Stimulated activated CD4-positive, alpha-beta T cell treated with anti-CD3 and anti-CD28 coated beads, Interleukin-1b, Interleukin-23, amount 100 ng/mL, for 4 hours (primary cell): ENCODE measurements at places on chromosomes 5 and 9.

- no peak for DNase-seq
Measured at GRCh38 chr5:32526810-32527209, 58.5 kb upstream of the SUB1 start.

DNA sequence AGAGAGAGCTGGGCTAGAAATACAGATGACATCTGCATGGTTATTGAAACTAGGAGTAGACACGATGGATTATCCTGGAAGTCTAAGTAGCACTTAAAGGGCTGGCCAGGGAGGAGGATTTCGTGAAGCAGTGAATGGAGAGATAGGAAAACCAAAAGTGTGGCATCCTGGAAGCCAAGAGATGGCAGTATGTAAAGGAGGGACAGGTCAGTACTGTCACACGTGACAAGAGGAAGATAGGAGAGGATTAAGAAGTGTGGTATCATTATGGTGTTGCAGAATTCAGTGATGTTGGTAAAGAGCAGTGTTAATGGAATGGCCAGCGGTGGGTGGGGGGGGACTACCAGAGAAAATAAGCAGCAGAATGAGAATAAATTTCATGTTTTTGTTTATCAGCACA is 11.7 kb downstream of the RAD23B start:
- DNase-seq: no peak

DNA sequence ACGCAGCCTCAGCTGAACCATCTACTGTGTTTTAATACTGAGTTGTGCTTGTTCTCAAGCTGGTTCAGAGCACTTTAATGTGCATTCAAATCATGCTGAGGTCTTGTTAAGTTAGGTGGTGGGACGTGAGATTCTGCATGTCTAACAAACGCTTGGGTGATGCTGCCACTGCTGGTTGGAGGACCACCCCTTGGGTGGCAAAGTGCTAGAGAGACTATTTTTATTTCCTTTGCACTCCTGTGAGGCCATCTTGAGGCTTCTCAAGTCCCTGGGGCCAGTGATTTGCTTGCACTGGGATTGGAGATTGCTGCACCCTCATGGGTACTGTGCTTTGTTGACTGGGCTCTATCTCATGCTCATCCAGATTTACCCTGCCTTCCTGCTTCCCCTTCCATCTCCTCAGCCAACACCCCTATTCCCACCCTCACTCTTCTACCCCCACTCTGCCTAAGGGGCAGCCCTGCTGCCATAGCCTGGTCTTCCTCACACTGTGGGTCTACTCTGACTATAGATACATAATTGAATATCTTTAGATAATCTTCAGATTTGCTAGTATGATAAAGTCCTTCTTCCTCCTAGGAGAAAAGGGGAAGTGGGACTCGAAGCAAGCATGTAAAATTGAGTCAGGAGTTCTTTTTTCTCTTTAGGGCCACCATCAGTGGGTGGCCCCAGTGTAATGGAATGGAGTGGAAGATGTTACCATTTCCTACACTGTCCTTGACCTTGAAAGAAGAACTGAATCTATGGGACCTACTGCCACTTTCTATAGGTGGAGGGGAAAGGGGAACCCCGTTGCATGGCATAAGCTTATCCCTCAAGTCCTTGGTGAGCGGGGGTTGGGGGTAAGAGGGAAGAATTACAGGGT is 45.1 kb upstream of the SUB1 start:
- no peak for DNase-seq

DNA sequence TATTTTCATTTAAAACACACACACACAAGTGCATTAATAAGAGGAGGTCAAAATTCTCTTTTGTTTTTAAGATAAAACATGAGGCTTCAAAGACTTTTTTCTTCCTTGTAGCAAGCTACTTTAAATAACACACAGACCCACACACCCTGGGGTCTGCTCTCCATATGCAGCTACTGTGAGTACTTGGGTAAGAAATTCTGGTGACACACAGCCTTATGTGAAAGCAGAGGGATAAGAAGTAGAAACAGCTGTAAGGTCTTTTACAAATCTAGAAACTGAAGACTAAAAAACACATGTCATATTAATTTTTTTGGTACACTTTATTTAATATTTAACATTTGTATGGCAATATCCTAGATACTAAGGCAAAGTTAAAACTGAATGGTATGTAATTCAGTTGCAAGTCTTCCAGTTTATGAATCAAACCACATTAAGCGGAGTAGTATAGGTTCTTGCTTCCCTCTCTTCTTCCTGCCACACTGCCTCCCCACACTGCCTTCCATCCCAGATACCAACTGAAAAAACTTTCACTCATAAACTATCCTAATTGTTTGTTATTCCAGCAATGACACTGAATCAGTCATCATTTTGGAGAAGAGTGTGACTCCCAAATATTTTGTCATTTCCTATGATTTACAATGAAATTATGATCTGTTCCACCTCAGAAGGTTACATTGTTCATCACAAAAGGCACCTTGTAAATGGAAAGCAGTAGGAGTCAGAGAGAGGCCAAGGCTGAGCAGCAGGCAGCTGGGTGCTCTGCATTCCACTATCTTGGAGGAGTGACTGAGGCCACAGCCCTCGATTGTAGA is 92.0 kb downstream of the PLCXD3 start:
- no peak for DNase-seq

- no peak for DNase-seq
Measured at GRCh38 chr5:135242021-135242865, 156.8 kb downstream of the MACROH2A1 start.

- DNase-seq: no peak
Measured at GRCh38 chr5:68292316-68292715, 76.8 kb downstream of the PIK3R1 start.

DNA sequence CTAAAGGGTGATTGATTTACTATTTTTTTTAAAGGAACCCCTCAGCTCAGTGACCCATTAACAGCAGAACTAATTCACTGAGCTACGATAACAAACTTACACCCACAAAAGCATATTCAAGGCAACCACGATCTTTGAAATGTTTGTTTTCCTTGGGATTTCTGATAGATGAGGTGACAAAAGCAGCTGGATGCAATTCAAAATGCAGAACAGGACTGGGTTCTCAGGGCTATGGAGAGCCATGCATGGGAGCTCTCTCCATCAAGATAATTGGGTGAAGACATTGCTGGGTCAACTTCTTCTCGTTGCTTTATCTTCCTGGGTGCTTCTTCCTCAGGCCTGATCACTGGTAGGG is 60.1 kb downstream of the PAPPA start:
- DNase-seq: no peak

DNA sequence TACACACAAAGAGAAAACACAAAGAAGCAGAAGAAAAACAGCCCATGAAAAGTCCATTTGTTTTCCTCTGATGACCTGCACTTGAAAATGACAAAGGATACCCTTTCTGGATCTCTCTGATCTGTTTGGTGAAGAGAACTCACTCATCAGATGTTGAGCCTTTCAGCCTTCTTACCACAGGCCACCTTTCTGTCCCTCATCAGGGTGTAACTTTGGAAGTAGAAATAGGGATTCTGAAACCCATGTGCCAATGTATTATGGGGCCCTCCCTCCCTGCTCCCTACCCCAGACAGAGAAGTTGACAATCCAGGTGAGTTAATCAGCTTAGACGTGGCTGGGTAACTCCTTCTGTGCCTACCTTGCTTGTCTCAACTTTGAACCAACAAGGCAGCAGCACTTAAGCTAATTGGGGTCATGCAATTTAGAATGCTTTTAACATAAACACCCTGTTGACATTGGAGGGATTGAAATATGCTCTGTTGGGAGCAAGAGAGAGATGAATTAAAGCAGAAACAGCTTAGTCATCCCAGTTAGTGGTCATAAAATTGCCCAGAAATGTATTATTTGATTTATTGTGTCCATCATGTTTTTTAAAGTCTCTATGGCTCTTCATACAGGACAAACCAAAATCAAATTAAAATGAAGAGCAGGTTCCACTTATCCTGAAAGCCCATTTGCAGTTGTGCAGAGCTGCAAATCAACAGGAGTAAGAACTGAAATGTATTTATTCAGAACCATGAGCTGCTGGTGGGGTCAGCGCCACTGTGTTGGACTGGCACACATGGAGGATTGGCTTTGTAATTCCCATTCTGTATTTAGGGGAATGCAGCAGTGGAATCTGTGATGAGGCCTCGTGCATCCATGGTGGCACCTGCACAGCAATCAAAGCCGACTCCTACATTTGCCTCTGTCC is 132.0 kb downstream of the LIFR start:
- DNase-seq: no peak

- no peak for DNase-seq
Measured at GRCh38 chr9:130219661-130220096, 45.9 kb upstream of the HMCN2 start.

DNA sequence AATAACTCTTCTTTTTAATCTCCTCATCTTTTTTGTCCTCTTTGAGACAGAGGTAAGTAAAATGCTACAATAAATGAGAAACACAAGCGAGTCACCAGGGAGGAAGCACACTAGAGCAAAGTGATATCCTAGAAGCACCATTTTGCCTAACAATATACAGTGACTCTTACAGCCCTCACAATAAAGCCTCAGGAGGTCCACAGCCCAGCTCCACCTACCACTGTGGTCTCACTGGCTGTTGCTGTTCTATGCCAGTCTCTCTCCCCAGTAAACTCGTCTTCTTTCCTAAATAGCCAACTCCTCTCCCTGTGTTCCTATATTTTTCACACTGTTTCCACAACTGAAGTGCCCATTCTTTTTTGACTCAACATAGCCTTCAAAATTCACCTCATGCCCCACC is 44.3 kb downstream of the TNFSF15 start:
- no peak for DNase-seq

GRCh38 chr9:115594557-115594956 is 476.6 kb upstream of the TNC start:
- no peak for DNase-seq

- no peak for DNase-seq
Measured at GRCh38 chr5:152332716-152333460, 72.2 kb downstream of the NMUR2 start.

GRCh38 chr5:94830520-94830919 is 212.1 kb downstream of the SLF1 start:
- no peak for DNase-seq

DNA sequence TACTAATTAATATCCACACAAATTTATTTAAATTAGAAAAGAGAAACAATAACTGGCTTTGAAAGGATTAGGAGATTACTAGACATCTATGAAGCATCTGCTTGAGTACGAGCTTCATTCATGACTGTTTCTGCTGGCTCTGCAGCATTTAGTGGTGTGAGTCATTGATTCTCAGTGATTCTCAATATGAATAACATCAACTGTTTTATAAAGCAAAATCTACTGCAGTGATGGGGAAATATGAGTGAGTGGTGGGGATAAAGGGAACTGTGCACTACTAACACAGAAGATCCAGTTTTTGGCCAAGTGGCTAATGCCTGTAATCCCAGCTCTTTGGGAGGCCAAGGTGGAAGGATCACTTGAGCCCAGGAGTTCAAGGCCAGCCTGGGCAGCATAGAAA is 8.4 kb downstream of the FNBP1 start:
- no peak for DNase-seq

DNA sequence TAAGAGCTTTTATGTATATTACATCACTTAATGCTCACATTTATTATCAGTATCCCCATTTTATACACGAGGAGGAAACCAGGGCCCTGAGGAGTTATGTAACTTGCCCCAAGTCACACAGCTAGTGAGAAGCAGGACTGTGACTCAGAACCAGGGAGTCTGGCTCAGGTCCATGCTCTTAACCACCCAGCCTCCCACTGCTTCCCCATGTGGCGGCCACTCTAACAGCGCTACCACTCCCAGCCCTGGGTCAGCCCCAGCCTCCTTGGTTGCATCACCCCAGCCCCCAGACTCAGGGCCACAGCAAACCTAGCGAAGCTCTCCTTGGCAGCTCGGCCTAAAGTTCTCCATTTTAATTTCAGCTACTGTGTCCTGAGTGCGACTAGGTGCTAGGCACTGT is 159.1 kb downstream of the PAX5 start:
- no peak for DNase-seq

DNA sequence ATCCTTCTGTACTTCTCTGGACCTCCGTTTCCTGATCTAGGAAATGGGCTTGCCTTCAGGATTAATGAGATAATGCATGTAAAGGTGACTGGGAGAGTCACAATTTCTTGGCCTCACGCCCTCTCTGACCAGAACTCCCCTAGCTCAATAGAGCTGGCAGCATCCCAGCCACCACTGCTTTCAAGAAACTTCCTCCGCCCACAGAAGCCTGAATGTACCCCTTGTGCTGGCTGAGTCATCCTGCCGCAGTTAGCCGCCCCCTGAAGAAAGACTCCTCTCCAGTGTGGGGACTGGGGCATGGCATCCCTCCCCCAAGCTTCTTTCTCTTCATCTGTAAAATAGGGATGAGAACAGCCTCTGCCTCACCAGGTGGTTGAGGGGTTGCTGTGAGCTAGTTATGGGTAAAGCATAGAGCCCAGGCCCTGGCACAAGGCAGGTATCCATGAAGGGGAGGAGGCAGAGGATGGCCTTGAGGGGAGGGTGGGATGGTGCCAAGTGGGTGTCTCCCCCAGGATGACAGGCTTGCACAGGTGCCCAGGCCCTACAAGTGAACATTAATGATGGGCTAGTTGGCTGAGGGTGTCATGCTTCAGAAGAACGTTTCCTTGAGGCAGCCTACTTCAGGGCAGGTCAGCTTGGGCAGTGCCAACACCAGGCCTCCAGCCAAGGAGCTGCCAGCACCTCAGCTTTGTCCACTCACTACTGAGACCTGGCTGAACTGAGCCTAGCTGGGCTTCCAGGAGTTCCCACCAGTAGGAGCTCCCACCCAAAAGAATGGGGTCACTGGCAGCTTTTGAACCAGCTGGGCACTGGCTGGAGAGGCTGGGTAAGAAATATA is 3.4 kb downstream of the PDLIM4 start:
- no peak for DNase-seq

- DNase-seq: no peak
Measured at GRCh38 chr9:21434202-21435014, 5.8 kb upstream of the IFNA1 start.

- no peak for DNase-seq
Measured at GRCh38 chr5:112117551-112117950, 301.5 kb downstream of the EPB41L4A start.

- no peak for DNase-seq
Measured at GRCh38 chr5:154055201-154055600, 16.4 kb downstream of the MFAP3 start.

- no peak for DNase-seq
Measured at GRCh38 chr9:5566054-5566618, 55.8 kb downstream of the PDCD1LG2 start.

DNA sequence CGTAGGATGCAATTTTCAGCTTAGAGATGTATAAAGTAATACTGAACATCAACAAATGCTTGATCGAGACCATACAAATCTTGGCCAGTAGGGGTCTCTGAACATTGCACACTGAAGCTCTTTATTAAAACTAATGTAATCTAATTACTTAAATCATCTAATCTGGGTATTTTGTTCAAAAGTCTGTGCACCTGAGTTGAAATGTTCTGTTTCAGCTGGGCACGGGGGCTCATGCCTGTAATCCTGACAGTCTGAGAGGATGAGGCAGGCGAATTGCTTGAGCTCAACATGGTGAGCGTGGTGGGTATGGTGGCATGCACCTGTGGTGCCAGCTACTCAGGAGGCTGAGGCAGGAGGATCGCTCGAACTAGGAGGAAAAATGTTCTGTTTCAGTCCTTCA is 41.0 kb downstream of the ESM1 start:
- DNase-seq: no peak

DNA sequence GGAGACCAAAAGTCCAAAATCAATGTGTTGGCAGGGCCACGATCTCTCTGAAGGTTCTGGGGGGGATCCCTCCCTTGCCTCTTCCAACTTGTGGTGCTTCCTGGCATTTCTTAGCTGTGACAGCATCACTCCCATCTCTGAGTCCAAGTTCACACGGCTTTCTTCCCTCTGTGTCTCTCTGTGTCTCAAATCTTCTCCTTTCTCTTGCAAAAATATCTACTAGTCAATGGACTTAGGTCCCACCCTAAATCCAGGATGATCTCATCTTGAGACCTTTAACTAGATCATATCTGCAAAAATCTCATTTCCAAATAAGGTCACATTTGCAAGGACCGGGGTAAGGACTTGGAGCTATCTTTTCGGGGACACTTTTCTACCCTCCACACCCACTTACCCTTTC is 186.1 kb downstream of the HSD17B3 start:
- DNase-seq: no peak
